ENCODE measurements at places on chromosomes 3 and 15.

DNA sequence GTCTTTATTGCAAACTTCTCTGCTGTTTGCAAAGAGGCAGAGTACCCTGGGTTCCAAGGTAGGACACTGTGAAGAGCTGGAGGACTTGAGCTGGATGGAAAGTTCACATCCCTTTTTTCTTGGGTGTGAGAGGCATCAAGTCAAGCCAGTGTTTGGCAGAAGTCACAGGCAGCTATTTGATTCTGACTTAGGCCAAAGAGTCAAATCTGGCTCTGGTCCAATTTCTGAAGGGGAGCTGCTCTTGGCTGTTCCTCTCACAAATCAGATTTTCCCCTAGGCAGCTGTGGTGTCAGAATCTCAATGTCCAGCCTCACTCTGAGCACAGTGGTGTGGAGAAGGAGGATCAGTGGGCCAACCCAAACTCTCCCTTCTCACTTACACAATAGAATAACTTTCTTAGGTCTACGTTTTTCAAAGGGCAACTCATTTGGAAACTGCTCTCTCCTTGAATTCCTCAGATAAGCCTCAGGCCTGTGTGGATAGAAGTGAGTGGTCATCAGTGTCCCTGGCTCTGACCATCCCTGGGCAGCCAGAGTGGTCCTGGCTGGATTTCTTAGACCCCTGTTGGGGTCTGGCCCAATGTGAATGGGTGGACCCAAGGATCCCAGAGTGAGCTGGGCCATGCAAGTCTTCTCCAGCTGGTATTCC is 18.2 kb upstream of the AMOTL2 start:
- DNase-seq = no peak

- DNase-seq = no peak
Observed at GRCh38 chr15:69712991-69713390, 260.4 kb downstream of the RPLP1 start.

DNA sequence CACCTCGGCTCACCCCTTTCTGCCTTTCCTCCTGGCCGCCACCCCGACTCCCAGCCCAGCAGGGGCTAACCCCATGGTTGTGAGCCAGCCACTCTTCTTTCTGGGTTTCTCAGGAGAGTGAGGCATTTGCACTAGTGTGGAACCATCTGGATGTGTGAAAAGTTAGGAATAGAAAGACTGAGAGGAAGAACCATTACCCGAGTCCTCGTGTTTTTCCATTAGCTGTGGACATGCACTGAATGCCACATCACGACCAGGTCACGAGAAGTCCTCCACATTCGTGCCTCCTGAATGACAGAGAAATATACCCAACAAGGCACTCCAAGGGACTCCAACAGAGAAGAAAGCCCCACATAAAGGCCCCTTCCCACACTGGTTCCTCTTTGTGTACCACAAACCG is 18.0 kb upstream of the RAD18 start:
- DNase-seq = no peak

GRCh38 chr3:141926929-141927328 is 50.5 kb downstream of the ATP1B3 start:
- DNase-seq = no peak

DNA sequence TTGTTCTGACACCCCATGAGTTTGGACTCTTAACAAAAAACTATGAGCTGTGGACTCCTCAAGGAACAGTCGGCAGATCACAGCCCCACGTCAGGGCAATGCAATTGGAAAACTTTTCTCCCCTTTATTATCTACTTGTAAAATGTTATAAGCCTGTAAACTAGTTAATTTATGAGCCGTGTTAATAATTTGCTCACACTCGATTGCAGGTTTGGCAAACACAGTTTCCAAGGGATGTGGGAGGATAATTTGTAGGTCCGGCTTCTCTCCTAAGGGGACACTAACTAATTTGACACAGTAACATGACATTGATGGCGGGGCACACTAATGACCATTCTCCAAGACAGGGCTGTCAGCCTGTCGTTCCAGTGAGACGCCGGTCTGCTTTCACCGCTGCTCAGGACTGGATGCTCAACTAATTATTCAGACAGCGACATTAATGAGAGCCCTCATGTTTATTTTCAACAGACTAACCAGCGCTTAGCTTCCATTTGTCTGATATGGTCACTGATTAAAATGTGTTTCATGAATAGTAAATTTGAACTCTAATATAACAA is 222.1 kb downstream of the FOXP1 start:
- no peak for DNase-seq

All from CD4-positive, alpha-beta T cell treated with Interleukin-12 subunit alpha and Interleukin-12 subunit beta, for 1 hour (primary cell).